Activated T-helper 1 cell treated with anti-CD3 and anti-CD28 coated beads, Interleukin-12 subunit alpha, Interleukin-12 subunit beta, Interleukin-2, Interleukin-4 antibody, amounts not matched to agents 30 ng/mL and 10 ng/mL and 1 ng/mL, durations not matched to agents 14 hours and 24 hours and 36 hours (primary cell): ENCODE measurements at places on chromosomes 13 and 19. TPM values are rescaled to one million over a fixed set of nuclear protein-coding genes. Genes with fewer than 3 reads are reported as not detected.

- no peak overlapping the region for H3K4me3 ChIP-seq
- no peaks in the 10 kb centered on the region for H3K36me3 ChIP-seq
- no peaks in the 10 kb centered on the region for H3K4me1 ChIP-seq
- DNase-seq: no peak
- H3K27me3 ChIP-seq: no peaks in the 10 kb centered on the region
Measured at GRCh38 chr19:33950091-33950750, 153.6 kb downstream of the KCTD15 start.

DNA sequence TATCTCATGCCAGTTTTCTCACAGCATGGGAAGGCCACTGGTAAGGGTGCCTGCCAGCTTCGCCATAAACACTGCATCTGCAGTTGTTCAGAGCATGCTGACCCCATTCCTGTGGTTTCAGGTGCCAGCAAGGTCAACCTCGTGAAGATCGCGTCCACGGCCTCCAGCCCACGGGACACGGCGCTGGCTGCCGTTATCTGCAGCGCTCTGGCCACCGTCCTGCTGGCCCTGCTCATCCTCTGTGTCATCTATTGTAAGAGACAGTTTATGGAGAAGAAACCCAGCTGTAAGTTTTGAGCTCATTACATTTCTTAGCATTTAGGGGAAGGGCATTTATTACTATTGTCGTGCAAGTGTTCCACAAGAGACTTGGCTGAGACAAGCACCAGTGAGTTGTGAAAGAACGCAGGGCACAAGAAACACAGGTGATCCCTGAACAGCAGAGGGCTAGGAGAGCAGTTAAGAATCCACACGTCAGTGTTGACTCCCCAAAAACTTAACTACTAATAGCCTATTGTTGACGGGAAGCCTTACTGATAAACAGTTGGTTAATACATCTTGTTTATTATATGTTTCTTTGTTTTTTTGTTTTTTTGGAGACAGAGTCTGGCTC, 88.8 kb downstream of the TNFRSF19 start:
- H3K27me3 ChIP-seq: peaks cover 21% of the 10 kb centered on the region
- no peaks in the 10 kb centered on the region for H3K4me1 ChIP-seq
- no peak overlapping the region for H3K27ac ChIP-seq
- no peaks in the 10 kb centered on the region for H3K36me3 ChIP-seq
- no peak overlapping the region for H3K4me3 ChIP-seq

GRCh38 chr13:41460930-41461329, 3.6 kb downstream of the RGCC start:
- peaks cover 8% of the 10 kb centered on the region for H3K27me3 ChIP-seq
- H3K4me1 ChIP-seq: peaks cover 81% of the 10 kb centered on the region
- peaks cover 52% of the 10 kb centered on the region for H3K36me3 ChIP-seq
- no peak for DNase-seq
- H3K27ac ChIP-seq: no peak overlapping the region

DNA sequence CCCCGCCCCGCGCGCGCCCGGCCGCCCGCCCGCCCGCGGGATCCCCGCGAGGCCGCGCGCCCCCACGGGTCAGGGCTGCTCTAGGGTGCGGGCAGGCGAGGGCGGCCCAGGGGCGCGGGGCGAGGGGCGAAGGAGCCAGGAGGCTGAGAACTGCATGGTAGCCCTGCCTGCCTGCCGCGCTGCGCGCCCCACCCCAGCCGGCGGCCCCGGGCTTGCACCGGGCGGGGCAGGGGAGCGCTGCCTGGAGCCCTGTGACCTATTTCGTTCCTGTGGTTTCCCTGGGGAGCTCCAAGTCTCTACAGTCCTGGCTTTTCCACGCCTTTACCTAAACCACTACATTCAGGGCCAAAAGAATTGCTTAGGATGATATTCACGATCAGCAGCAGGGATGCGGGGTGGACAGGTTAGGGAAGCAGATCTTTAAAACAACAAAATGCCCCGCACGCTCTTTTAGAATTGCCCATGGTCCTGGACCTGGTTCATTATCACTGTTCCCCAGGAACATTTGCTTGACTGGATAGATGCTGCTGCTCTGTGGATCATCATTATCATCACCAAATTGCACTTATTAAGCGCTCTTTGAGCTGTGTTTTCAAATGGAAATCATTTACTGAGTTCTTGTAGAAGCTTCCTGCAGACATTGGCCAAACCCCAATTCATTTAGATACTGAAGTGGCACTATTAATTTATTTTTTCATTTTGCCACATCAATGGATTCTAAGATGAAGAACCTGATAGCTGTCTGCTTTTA, 421 bp upstream of the GPR12 start:
- no peak for DNase-seq
- no peaks in the 10 kb centered on the region for H3K36me3 ChIP-seq
- H3K27ac ChIP-seq: no peak overlapping the region

DNA sequence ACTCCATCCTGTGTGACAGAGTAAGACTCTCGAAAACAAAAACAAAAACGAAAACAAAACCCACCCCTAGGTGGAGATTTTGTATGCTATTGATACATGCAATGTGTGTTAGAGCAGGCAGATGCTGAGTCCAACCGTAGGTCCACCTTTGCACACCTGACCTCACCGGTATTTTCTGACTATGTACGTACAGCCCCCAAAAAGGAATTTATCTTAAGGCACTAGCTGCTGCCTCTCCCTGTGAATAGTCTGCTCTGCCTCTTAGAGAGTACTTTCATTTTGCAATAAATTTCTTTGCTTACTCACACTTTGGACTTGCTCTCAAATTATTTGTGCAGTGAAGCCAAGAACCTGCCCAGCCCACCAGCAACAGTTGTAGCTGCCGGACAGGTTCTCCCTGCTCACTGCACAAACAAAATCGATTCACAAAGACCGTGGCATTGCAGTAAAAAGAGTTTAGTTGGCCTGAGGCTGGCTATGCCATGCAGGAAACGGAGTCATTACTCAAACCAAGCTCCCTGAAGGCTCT, 8.2 kb upstream of the ZNF77 start:
- peaks cover 20% of the 10 kb centered on the region for H3K4me1 ChIP-seq
- no peaks in the 10 kb centered on the region for H3K27me3 ChIP-seq
- H3K36me3 ChIP-seq: peaks cover 4% of the 10 kb centered on the region
- no peak overlapping the region for H3K27ac ChIP-seq

Gene ZNF793
- 0.39 and 0.44 TPM in 2 replicates for total RNA-seq

DNA sequence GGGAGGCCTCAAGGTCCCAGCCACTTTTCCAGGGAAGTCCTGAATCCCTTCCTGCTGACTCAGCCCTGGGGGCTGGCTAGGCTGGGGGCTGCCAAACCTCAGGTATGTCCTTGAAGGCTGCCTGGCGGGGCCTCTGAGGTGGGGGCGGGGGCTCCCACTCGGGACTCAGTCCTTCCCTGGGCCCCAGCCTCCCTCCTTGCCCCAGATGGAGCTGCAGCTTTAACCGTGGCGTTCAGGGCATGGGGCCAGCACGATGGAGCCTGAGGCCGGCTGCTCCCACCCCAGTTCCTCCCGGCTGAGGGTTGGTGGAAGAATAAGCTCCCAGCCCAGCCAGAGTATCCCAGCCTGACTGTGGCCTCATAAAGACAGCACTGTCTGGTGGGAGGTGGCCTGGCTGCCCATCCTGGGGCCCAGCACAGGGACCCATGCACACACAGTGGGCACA, 12.4 kb downstream of the CILP2 start:
- H3K27ac ChIP-seq: no peak overlapping the region
- H3K36me3 ChIP-seq: no peaks in the 10 kb centered on the region
- H3K27me3 ChIP-seq: no peaks in the 10 kb centered on the region
- DNase-seq: no peak
- no peaks in the 10 kb centered on the region for H3K4me1 ChIP-seq

Gene NECTIN2
- 0.08 and 0.39 TPM in 2 replicates for total RNA-seq

Gene UNC13A
- 0.02 TPM in 1 of 2 replicates, not detected in the other for total RNA-seq

DNA sequence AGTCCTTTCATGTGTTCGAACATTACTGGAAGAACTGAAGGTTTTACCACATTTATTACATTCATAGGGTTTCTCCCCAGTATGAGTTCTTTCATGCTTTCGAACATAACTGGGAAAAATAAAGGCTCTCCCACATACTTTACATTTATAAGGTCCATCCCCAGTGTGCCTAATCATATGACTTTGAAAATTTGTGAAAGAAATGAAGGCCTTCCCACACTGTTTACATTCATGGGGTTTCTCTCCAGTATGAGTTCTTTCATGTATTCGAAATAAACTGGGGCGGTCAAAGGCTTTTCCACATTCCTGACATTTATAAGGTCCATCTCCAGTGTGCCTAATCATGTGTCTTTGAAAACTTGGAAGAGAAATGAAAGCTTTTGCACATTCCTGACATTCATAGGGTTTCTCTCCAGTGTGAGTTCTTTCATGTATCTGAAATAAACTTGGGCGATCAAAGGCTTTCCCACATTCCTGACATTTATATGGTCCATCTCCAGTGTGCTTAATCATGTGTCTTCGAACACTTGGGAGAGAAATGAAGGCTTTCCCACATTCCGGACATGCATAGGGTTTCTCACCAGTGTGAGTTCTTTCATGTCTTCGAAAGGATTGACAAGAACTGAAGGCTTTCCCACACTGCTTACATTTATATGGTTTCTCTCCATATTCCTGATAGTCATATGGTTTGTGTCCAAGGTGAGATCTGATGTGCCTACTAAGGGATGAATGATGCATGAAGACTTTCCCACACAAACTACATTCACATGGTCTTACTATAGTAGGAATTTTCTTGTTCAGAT, 24.0 kb downstream of the ZNF564 start:
- no peaks in the 10 kb centered on the region for H3K4me1 ChIP-seq
- no peak for DNase-seq
- H3K27me3 ChIP-seq: no peaks in the 10 kb centered on the region
- no peak overlapping the region for H3K4me3 ChIP-seq
- peaks cover 72% of the 10 kb centered on the region for H3K36me3 ChIP-seq

DNA sequence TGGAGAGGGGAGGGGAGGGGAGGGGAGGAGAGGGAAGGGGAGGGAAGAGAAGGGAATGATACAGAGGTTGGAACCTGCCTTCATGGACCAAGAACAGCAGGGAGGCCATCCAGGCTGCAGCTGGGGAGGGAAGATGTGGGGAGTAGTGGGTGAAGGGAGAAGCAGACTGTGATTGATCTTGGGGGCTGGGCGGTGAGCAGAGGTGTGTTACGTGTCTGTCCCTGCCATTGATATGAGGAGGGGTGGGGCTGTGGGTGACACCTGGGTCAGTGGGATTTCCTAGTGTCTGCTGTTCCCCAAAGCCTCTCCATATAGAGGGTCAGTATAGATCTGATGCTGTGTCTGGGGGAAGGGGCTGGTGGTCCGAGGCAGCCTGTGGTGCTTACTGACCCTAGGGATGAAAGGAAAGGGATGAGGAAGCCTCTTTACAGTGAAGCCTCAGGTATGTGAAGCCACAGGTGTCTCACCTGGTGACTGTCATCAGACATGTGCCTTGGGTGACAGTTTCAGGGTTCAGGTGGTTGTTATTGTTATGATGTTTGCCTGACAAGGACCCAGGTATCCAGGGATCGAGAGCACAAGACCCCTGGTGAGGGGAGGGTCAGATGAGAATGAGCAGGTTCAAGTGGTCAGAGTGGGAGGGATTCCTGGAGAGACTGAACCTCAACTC, 18.7 kb upstream of the CEACAM1 start:
- H3K36me3 ChIP-seq: no peaks in the 10 kb centered on the region
- no peak overlapping the region for H3K4me3 ChIP-seq
- H3K4me1 ChIP-seq: no peaks in the 10 kb centered on the region
- DNase-seq: no peak

Gene ATP8B3
- total RNA-seq: 4.1 and 5.0 TPM in 2 replicates

Gene FFAR3
- total RNA-seq: 0.20 and 0.36 TPM in 2 replicates

Gene ZNF665
- total RNA-seq: 1.6 and 2.6 TPM in 2 replicates
